RWPE1 (cell line): ENCODE measurements at places on chromosomes 5 and 9.
A peak's percentile ranks its signal among the peaks of the same experiment; 100 is the strongest.

DNA sequence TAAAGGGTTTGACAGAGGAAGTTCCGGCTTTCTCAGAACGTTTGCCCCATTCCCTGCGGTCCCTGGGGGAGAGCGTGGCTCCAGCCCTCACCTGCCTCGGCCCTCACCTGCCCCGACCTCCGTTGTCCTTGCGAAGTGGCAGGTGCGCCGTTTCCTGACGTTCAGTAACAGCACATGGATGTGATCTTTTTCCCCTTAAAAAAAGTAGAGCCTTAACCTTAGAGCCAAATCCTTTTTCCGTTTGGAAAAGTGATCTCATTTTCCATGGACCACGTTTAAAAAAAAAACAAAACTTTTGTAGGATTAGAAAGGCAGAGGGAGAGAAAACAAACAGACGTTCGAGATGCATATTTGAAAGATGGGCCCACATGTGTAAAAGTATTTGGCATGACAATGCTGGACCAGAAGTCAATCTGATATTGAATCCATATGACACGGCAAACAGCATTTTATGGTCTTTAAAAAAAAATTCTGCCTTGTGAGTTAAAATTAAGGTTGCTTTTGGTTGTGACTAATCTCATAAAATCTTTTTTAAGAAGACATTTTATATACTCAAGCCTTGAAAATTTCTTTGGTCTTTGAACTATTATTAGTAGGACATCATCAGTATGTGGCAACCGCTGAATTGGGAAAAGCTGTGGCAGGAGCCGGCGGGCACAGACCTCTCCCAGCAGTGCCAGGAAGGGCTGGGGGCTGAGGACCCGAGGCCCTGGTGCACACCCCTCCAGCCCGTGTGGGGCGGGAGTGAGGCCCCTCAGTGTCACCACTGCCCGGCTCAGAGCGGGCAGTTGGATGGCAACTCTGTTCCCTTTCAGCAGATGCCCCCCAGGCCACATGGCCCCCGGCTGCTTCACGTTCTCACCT lies 42.5 kb upstream of the EXOC3 start:
- DNase-seq: no peak

DNA sequence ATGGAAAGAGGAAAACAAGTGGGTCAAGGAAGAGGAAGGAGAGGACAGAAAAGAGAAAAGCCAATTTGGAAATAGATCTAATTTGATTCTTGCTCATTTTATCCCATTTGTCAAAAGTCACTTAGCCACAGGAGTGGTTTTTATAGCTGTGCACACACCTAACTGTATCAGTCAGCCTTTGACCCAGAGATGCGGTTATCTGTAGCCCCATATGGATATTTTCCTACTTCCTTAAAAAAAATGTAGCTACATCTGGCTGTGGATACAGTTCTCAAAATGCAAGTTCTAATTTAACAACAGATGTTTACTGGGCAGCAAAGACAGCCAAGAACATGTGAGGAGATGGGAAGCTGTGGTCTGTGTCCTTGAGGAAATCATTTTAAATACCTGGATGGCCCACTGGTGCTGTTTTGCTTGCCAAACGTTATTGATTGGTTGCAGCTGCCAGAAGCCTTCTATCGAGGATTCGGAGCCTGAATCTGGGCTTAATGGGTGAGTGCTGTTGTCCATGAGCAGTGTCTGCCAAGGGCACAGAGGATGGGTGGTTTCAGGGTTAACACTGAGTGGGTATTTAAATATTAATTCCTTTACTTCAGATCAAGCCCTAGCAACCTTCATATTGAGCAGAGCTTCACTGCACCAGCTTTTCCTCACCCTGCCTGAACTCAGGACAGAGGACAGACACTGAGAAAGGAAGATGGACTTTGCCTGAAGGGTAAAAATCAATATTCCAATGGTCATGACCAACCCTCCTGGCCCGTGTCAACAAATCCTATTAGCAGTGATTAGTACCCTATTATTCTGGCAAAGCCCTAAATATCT lies 92.2 kb downstream of the APBA1 start:
- no peak for DNase-seq

GRCh38 chr5:132096904-132097303 lies 23.3 kb downstream of the CSF2 start:
- no peak for DNase-seq

GRCh38 chr9:89754193-89754592 lies 149.4 kb downstream of the GADD45G start:
- no peak for DNase-seq

GRCh38 chr5:107869438-107870115 lies 198.8 kb upstream of the EFNA5 start:
- peak; percentile 86 for DNase-seq

- no peak for DNase-seq
These were observed 8.1 kb downstream of the AK3 start for GRCh38 chr9:4732890-4733289.

- DNase-seq: peak; percentile 17
These were observed 1.1 kb downstream of the HEXB start for GRCh38 chr5:74685979-74686631.

- no peak for DNase-seq
These were observed 7.8 kb upstream of the MSANTD3 start for GRCh38 chr9:100419166-100419565.

- DNase-seq: no peak
These were observed 106.3 kb downstream of the TRIO start for GRCh38 chr5:14249258-14250082.

DNA sequence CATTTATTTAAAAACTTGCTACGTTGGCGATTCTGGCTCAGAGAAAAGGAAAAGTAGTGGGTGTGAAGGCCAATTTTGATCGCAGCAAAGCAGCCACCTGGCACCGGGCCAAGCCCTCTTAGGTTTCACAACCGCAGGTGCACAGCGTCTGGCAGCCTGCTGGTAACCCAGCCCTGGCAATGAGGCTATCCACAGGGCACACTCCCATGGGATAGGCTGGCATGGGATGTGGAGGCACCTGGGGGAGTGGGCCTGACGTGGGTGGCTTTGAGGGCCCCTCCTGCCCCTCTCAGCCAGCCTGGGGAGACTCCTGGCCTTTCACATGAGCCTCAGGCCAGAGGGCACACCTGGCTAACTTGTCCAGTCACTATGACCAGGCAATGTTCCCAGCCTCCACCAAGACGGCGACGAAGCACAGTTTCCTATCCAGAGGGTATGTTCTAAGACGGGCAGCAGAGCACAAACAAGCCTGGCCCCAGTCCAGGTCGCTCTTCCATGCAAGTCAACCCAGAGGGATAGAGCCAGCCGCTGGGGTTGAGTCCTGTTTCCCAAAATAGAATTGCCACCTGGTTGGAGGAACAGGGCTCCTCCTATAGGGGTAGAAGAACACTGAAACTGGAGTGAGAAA lies 19.0 kb downstream of the CMBL start:
- peak; percentile 76 for DNase-seq

GRCh38 chr9:89464300-89464901 lies 33.5 kb downstream of the SEMA4D start:
- no peak for DNase-seq

DNA sequence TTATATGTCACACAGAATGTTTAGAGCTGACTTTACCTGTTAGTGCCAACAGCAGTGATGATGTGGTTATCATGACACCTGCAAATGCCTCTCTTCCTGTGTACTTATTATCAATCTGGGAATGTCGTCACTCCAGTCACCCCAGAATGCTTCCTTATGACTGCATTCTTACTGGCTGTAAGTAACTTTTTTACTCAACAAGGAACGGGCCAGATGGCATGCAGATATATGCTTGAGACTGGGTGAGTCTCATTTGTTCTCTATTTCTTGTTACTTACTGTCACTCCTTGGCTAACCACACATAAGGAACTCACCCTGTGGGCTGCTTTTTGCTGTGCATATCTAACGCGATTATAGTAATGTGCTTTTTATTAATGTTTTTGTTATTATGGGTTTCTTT lies 385.5 kb upstream of the MEF2C start:
- no peak for DNase-seq

- peak; percentile 90 for DNase-seq
These were observed 30.4 kb downstream of the DUSP1 start for GRCh38 chr5:172740428-172741205.

- no peak for DNase-seq
These were observed 44.4 kb upstream of the RAI14 start for GRCh38 chr5:34611464-34612415.

DNA sequence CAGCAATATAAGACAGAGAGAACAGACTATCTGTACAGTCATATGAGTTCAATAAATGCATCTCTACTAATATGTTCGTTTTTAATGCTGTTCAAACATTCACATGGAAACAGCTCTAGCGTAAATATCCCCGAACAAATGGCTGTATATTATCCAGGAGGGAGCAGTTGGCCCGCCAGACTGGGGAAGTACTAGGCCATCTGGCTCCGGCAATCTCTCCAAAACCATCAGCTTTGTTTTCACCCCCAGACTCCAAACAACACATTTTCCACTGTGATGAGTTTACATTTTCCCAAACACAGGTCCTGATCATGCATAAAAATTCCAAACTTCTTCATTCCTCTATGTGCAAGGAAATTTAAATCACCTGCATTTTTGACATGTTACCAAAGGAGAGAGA lies 8.7 kb downstream of the EBF1 start:
- DNase-seq: no peak

GRCh38 chr5:115457571-115457970 lies 87.0 kb downstream of the FEM1C start:
- DNase-seq: no peak

DNA sequence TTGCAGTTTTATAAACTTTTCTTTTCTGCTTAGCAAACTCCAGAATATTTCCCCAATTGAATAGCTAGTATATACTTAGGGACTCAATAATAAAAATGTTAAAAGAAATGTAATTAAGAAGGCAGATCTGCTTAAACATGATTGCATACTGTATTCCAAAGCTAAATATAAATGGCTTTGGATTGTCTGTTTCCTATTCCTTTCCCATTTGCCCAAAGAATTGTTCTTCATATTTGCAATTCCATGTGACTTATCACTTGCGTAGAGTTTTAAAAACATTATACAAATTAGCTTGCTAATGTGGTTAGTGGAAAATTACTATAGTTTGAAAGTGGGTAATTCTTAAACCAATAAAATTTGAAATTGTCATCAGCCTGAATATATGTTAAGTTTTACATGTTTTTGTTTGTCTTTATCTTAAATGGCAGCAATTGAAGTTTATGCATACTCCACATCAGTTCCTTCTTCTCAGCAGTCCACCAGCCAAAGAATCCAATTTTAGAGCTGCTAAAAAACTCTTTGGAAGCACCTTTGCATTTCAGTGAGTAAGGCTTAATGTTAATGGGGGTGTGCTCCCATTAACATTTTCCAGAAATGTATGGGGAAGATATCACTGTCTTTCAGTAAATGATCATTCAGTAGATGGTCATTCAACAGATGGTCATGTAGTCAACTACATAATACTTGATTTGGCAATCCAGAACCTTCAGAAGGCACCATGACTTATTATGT lies 161.2 kb downstream of the PARP8 start:
- DNase-seq: no peak

- DNase-seq: no peak
These were observed 127.7 kb downstream of the ZDHHC21 start for GRCh38 chr9:14565352-14566016.

GRCh38 chr9:77599492-77599891 lies 48.6 kb downstream of the GNA14 start:
- DNase-seq: no peak

DNA sequence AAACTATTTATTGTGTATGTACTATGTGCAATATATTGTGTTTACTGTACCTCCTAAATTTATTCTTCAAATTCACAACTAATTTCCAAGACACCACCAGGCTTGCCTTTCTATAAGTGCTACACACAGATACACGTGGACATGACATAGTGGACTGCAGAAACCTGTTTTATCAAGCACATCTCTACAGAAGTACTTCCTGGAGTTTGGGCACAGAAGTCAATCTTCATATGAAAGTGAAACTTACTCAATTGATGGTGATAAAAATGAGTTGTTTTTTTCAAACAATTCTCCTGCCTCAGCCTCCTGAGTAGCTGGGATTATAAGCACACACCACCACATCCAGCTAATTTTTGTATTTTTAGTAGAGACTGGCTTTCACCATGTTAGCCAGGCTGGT lies 57.6 kb downstream of the NLN start:
- no peak for DNase-seq

GRCh38 chr9:128101231-128101661 lies 26.3 kb downstream of the PTGES2 start:
- DNase-seq: no peak

GRCh38 chr5:123156577-123157296 lies 67.7 kb downstream of the PRDM6 start:
- DNase-seq: peak; percentile 14

GRCh38 chr5:147515269-147515668 lies 5.4 kb upstream of the DPYSL3 start:
- DNase-seq: no peak

- DNase-seq: no peak
These were observed 7.6 kb downstream of the ITK start for GRCh38 chr5:157188270-157188669.

- DNase-seq: no peak
These were observed 92.9 kb downstream of the RXRA start for GRCh38 chr9:134419000-134419683.

DNA sequence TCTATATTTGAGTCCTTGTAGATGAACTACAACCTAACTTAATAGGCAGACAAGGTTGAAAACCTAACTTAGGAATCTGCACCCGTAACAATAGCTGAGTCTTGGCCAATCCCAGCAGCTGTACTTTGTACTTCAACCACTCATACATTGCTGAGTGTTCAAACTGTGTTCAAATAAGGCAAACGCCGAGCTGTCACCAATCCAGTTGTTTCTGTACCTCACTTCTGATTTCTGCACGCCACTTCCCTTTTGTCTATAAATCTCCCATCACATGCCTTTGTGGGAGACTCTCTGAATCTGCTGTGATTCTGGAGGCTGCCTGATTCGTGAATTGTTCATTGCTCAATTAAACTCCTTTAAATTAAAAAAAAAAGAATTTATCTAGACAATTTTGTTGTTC lies 167.8 kb upstream of the TUT7 start:
- no peak for DNase-seq

DNA sequence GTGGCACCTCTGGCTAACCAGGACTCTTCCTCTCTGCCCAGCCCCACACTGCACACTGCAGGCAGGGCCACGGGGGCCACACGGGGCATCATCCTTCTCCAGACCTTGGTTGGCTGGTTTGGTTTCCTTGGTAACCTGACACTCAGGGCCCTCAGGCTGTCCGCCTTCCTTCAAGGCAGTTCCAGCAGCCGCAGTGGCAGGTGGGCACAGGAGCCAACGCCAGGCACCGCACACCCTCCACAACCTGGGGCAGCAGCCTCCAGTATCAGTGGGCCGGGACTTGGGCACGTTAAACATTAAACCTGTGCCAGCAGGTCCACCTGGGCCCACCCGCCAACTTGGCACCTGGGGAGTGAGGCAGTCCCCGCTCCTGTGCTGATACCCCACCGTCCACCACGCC lies 1.9 kb downstream of the NPDC1 start:
- DNase-seq: no peak
